T follicular helper cell (primary cell): ENCODE measurements at places on chromosomes 11 and 22.

GRCh38 chr22:49535527-49536125, 292.0 kb downstream of the BRD1 start:
- DNase-seq, result no peak

DNA sequence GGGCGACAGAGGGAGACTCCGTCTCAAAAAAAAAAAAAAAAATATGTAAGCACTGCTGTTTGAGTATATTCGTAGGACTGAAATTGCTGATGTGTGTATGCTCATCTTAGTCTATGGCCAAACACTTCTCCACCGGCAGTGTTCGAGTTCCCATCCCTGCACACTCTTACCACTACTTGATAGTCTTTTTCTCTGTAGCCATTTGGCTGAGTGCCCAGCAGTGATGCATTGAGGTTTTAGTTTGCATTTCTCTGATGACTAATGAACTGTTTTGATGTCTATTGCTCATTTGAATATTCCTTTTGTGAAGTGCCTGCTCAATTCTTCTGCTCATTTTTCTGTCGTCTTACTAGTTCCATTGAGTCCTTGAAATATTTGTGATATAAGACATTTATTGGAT, 1.9 kb downstream of the TIRAP start:
- peak; percentile 86 for DNase-seq

DNA sequence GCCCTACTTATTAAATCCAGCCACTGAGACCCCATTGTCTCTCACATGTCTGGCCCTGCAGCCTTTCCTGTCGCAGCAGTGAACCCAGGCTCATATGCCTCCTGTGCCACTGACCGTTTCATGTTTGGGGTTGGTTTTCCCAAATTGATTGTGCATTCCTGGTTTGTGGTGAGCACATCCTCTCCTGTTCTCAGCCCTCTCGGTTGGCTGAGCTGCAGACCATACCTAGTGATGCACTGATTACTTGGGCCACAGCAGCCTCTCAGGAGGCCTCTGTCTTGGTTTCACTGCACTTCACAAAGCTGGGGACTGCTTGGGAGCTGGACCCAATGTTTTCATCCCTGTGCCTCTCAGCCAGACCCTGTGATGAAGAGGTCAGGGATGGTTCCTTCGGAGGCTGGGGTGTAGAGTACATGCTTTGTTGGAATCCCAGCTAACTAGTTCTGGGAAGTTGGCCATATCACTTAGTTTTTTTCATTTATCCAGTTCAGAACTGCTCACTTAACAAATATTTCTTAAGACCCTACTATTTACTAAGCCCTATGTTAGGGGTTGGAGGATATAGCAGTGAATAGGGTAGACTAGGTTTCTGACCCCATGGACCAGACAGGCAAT, 30.9 kb downstream of the PARVA start:
- DNase-seq, result no peak

DNA sequence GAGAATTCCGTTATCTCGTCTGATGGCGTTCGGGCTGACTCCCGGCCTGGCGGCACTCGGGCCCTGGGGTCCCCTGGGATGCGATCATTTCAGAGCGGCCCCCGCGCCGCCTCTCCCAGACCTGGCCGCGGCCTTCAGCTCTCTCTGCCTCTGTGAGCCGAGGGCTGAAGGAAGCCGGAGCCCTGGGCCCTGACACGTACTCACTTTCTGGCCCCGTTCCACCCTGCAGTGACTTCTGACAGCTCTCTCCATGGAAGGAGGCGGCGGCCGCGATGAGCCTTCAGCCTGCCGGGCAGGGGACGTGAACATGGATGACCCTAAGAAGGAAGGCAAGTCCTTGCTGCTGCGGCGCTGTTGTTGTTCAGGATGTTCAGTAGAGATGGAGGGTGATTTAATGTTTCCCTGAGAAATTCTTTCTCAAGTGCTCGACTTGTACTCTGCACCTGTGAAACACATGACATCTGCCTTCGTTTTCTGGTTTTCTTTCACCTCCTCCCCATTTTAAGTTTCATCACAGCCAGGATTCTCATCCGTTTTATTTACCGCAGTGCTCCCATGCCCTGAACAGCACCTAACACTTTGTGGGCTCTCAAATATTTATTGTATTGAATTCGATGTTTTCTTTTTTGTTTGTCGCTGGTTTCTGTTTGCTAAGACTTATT, 612 bp downstream of the GTSE1 start:
- no peak for DNase-seq

GRCh38 chr11:78350091-78350645, 67.5 kb downstream of the GAB2 start:
- DNase-seq, result no peak

DNA sequence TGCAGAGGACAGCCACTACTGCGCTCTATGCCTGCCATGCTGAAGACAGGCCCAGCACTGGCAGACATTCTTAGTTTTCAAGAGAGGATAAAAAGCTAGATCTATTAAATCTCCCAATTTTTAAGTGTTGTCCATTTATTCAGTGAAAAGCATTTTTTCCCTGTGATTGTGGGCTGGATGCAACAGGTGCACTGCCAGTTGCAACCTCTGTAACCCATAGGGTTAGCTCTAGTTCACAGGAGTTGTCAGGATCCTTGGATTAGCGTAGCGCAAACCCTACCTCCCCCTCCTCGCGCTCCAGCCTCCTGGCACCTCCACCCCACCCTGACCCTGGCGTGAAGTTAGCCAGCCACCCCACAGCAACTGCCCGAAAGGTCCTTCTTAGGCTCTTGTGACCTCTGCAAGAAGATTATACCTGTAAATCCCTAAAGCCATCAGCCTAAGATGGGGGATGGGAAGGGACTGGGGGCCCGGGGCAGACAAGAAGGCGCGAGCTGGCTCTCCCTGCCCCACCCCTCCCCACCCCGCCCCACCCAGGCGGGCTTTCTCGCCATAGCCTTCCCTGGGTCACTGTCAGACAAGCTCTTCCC, 30.9 kb downstream of the EIF3F start:
- DNase-seq, result no peak

- DNase-seq, result no peak
Measured at GRCh38 chr11:115996808-115997188, 492.6 kb upstream of the CADM1 start.

DNA sequence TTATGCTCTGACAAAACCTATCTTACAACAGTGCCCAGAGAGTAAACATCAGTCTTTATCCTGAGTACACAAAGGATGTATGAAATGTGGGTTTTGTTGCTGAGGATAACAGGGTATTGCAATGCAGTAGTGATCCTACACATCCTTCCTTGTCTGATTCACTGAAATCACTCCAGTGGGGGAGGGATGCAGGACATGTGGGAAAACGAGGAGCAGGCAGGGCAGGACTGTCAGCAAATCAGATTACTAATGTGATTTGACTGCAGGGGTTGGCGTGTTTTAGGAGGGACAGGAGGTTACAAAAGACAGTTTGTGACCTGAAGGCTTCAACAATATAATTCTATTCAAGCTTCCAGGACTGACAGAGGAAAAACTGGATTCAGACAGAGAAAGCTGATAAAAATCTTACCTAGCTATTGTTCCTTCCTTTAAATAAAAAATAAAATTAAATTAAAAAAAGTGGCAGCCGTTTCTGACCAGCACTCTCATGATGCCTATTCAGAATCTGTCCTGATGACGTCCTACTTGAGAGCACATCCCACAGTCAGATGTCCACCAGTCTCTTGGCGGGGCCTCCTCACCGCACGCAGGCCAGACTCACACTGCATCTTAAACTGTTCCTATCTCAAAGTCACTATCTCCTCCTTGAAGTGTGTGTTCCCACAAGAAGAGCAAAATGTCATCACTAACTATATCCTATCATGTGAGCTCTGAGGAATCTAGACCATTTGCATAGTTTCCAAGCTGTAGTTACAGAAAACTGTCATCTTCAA, 50.6 kb upstream of the MN1 start:
- no peak for DNase-seq
